LNCaP clone FGC (cell line): ENCODE measurements at places on chromosomes 6 and 20.

DNA sequence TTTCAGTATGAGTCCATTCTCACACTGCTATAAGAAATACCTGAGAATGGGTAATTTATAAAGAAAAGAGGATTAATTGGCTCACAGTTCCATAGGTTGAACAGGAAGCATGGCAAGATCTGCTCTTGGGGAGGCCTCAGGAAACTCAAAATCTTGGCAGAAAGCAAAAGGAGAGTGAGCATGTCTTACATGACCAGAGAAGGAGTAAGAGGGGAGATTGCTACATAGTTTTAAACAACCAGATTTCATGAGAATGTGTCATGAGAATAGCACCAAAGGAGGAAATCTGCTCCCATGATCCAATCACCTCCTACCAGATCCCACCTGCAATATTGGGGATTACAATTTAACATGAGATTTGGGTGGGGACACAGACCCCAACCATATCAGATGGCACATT, 672.4 kb downstream of the HTR1B start:
- no peak for DNase-seq

GRCh38 chr6:32369660-32370059, 2.0 kb downstream of the TSBP1 start:
- DNase-seq = no peak

- DNase-seq = no peak
Observed at GRCh38 chr6:36650848-36651478, 27.6 kb upstream of the CDKN1A start.

DNA sequence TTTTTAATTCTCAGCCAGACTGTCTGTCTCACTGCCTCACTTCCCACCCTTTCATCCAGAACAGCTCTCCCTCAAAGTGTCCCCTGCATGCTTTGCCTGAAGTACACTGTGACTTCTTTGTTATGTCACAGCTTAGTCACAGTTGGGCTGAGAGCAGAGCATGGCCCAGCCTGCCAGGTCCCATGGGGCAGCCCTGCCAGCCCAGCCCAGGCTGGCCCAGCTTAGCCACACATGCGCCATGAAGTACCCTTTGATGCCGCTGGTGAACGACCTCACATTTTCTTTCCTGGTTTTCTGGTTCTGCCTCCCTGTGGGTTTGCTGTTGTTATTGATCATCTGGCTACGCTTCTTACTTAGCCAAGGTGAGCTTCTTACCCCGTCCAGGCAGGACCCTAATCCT, at the start of gene ADIG:
Gene ADIG, plus strand, starts transcription at position 185 of the 400 bp plus-strand sequence. Its CDS starts 54 bp downstream, at position 239.
- no peak for DNase-seq

- no peak for DNase-seq
Observed at GRCh38 chr20:9294041-9294440, 220.3 kb upstream of the LAMP5 start.

- no peak for DNase-seq
Observed at GRCh38 chr6:145530454-145530853, 204.9 kb downstream of the EPM2A start.

- no peak for DNase-seq
Observed at GRCh38 chr20:16444057-16444777, 129.0 kb downstream of the KIF16B start.

- no peak for DNase-seq
Observed at GRCh38 chr6:45727228-45727627, 288.4 kb downstream of the CLIC5 start.

DNA sequence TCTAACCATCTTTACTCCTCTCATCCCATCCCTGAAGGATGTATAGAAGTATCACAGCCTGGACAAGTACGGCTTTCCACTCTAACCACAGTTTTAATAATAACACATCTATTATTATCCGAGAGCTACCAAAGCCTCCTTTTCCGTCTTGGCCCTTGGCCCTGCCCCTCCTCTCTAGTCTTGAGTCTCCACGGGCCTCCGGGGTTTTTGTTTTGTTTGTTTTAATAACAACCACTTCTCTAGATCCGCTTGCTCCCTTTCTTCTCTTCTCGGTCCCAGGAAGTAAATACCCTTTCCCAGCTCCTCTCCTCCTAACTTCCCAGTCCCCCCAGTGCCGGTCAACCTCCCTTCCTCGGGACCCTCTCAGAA, 661 bp downstream of the LCA5 start:
- no peak for DNase-seq

DNA sequence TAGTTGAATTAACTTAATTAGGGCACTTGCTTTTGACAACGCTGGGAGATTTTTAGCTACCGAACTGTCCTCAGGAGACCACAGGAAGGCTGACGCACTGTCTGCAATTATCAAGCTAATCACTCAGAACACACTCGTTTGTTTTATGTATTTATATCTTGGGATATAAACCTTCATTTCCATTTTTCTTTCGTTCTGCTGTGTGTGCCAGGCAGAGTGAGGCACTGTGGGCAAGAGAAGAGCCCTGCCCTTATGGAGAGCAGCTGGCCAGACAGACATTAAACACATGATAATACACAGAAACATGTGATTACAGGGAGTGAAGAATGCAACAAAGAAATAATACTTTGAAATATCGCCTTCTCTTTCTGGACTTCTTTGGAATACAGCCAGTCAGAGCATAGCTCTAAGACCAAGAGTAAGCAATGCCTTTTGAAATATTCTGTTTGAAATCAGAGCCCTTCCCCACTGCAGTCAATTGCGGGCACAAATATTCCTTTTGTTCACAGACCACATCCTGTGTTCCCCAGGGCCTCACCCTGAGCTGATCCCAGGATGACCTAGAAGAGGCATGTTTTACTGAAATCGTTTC, 96.8 kb downstream of the ANKRD60 start:
- no peak for DNase-seq

GRCh38 chr20:58127701-58128111, 100.7 kb downstream of the ANKRD60 start:
- no peak for DNase-seq

DNA sequence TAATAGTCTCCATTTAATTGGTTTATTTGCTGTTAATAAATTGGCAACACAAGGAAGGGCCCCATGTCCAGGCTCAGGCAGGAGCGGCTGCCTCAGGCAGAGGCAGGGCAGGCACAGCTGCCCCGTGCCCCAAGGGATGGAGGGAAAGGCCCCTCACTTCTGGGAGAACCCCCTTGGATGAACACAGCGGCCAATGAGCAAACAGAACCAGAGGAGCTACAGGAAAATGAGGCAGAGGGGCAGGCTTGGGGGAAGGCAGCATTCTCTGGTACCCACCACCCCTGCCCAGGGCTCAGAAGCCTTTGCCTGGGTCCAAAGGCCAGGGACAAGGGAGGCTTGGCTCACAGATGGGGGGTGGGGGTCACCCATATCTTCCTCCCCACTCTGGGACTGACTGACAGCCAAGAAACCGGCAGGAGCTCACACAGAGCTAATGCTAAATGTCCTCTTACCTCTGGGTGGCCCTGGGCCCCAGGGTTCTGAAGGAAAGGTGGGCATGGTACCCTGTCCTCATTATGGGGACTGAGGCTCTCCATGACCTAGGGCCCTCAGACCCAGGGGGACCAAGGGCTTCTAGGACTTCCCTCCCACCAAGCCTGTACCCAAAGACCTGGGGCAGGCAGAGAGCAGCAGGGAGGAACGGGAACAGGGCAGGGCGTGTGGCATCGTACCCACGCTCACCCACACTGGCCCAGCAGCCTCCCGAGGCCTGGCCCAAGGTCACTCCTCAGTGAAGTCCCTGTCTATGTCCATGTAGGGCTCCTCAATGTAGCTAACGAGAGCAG, 47.0 kb downstream of the MYH7B start:
- no peak for DNase-seq

- DNase-seq = no peak
Observed at GRCh38 chr6:82143041-82143481, 104.5 kb downstream of the IBTK start.
